ENCODE measurements at places on chromosomes 3 and 15.

DNA sequence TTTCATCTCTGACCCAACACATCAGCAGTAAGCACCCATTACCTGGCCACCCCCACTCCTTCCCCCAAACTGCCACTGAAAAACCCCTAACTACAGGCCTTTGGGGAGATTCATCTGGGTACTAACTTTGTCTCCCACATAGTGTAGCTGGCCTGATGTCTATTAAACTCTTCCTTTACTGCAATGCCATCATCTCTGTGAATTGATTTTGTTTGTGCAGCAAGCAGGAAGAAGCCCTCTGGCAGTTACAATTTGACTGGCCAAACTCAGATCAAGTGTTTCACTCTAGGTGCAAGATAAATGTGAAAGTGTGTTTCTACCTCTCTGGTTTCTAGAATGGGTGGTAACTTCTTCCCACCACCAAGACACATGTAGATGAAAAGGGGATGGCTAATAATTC, 26.7 kb upstream of the OR5K4 start:
- DNase-seq: no peak

- DNase-seq: peak; percentile 89
Measured at GRCh38 chr3:24496529-24497482, 2.2 kb upstream of the THRB start.

DNA sequence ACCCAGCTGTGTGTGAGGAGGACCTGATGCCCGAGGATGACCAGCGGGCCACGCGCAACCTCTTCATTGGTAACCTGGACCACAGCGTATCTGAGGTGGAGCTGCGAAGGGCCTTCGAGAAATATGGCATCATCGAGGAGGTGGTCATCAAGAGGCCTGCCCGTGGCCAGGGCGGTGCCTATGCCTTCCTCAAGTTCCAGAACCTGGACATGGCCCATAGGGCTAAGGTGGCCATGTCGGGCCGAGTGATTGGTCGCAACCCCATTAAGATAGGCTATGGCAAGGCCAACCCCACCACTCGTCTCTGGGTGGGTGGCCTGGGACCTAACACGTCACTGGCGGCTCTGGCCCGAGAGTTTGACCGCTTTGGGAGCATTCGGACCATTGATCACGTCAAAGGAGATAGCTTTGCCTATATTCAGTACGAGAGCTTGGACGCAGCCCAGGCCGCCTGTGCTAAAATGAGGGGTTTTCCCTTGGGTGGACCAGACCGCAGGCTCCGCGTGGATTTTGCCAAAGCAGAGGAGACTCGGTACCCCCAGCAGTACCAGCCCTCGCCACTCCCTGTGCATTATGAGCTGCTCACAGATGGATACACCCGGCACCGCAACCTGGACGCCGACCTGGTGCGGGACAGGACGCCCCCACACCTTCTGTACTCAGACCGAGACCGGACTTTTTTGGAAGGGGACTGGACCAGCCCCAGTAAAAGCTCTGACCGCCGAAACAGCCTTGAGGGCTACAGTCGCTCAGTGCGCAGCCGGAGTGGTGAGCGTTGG, 1.5 kb downstream of the RBM15B start:
- DNase-seq: no peak

DNA sequence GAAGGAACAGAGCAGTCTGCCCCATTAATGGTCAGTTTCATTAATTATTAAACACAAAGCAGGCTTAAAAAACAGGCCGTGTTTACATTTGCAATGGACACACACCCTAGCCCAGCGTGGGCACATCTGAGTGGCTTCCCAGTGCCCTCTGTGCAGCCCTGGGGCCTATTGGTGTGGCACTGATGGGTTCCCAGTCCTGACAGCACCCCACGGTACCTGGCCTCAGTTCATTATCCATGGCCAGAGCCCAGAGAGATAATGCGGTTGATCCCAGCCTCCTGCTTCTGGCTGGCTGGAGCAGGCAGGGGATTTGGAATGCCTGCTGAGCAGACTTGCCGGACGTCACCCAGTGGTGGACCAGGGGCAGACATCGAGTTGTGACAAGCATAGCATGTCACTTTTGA, 110.5 kb upstream of the ABHD17C start:
- DNase-seq: peak; percentile 81

- no peak for DNase-seq
Measured at GRCh38 chr15:66228807-66229735, 24.5 kb downstream of the MEGF11 start.

- no peak for DNase-seq
Measured at GRCh38 chr3:195208183-195208582, 62.8 kb downstream of the XXYLT1 start.

DNA sequence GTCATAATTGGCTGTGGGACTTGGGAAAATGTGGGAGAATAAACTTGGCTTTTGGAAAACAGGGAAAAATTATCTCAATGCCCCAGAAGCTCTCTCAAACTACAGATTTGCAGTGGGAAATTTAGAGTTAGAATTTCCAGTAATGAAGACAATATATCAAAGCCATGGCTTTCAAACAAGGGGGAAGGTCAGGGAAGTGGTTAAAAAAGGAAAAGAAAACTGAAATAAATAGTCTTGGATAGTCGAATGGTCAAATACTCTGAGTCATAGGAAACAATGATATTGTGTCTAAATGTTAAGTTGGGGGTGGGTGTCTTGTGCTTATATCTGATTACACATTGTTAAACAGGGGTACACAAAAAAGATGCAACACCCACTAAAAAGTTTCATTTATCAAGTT, 272.4 kb upstream of the COL8A1 start:
- DNase-seq: no peak

DNA sequence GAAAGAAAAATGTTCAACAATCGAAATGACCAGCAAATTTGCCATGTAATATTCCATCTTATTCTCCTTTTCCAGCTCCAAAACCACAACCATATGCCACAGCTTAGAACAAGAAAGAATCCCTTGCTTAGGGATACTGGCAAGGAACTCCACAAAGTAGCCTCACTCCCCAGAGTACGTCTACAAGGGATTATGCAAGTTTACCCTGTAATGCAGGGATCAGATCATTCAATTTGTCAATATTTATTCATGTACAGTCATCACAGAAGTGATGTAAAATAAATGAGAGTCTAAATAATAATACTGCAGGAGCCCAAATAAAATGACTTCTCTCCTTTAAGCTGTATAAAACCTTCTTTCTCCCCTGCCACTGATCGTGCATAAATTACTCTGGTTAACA, 23.5 kb upstream of the MYO1E start:
- no peak for DNase-seq

DNA sequence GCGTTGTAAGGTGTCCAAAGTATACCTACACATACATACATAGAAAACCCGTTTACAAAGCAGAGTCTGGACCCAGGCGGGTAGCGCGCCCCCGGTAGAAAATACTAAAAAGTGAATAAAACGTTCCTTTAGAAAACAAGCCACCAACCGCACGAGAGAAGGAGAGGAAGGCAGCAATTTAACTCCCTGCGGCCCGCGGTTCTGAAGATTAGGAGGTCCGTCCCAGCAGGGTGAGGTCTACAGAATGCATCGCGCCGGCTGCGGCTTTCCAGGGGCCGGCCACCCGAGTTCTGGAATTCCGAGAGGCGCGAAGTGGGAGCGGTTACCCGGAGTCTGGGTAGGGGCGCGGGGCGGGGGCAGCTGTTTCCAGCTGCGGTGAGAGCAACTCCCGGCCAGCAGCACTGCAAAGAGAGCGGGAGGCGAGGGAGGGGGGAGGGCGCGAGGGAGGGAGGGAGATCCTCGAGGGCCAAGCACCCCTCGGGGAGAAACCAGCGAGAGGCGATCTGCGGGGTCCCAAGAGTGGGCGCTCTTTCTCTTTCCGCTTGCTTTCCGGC, 318.6 kb downstream of the FGF12 start:
- DNase-seq: peak; percentile 21

DNA sequence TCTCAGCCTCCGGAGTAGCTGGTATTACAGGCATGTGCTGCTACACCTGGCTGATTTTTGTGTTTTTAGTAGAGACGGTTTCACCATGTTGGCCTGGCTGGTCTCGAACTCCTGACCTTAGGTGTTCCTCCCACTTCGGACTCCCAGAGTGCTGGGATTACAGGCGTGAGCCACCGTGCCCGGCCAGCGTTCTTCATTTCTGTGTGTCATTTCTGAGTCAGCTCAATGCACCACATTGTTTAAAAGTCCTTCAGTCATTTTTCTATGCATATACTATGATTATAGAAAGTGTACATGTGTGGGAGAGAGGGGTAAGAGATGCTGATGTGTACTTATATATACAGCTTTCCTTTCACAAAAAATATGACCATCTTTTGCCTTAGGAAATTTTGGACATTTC, 2.1 kb downstream of the QTRT2 start:
- DNase-seq: no peak

DNA sequence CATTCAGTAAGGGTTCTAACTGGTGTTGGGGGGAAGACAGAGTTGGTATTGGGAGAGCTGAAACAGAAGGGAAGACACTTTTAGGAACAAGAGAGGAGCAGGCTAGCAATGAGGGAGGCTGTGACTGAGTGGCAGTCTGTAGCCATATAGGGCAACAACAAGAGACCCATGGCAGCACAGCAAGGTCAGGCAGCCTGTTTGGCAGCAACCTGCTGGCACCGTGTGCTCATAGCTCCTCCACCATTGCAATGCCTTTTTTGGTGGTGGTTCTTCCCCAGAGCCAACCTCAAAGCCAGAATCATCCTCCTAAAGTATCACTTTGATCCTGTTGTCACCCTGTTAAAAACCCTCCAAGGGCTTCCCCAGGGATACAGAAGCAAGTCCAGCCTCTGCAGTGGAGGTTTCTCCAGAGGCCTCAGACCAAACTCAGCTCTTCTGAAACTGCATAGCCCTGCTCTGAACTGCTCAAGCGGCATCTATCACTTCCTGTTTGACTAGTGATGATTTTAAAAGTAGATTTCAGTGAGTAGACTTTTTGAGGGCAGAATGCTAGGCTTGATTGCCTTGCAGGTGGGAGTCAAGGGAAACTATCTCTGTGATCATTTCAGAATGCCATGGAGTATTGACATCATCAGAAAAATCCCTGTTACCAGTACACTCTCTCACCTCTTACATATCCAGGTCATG, 176.9 kb downstream of the STAC start:
- DNase-seq: no peak

- no peak for DNase-seq
Measured at GRCh38 chr3:47427866-47428265, 47.0 kb downstream of the PTPN23 start.

- DNase-seq: no peak
Measured at GRCh38 chr3:43013743-43014155, 34.6 kb downstream of the GASK1A start.

GRCh38 chr3:81718311-81718710, 43.1 kb downstream of the GBE1 start:
- DNase-seq: no peak

DNA sequence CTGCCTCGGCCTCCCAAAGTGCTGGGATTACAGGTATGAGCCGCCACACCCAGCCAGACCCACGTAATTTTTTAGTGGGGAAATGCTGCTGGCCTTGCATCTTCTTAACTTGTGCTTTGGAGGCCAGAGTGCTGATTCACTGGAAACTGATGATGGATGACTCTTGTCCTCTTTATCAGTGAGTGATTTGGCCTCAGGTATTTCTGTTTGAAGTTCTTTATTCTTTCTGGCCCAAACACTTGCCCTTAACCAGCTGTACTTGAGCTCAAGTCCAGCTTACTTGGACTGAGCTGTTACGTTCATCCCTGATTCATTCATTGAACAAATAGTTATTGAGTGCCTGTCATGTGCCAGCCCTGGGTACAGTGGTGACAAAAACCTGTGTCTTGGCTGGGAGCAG, 4.2 kb downstream of the PTPN23 start:
- no peak for DNase-seq

DNA sequence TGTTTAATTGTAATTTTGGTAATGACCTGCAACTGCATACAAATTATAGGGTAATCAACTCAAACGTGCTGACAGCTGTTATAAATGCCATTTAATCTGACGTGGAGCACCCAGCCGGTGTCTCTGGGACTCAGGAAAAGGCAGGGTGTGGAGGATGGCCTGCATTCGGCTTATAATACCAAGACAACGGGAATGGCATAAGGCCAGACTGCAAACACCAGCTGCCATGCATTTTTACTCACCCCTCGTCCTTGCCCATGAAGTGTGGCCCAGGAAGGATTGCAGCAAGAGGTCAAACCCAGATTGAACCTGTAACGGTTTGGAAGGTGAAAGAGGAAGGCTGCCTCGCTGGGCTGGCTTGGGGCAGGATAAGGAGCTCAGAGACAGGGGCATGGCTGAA, 96.4 kb downstream of the WNT7A start:
- no peak for DNase-seq

DNA sequence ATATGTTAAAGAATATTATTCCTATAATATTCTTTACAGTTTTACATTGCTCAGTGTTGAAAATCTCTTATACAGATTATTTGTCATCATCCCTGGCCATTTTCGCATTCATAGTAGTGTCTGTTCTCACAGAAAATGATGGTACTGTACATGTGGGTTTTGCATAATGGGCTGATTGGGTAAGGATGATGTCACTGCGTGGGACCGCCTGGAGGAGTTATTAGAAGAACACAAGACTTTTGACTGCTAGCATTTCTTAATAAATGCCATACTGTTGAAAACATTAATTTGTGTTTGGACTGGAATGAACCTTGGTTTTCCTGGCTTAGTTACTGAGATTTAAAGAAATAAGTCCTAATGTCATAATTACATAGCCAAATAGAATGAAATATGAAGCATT, 20.3 kb downstream of the LRCH3 start:
- DNase-seq: no peak

- no peak for DNase-seq
Measured at GRCh38 chr3:154034797-154035330, 86.3 kb upstream of the ARHGEF26 start.

GRCh38 chr15:101250341-101250831, 1.5 kb downstream of the CHSY1 start:
- DNase-seq: no peak

GRCh38 chr3:103794656-103795055, 1359.8 kb downstream of the ZPLD1 start:
- peak; percentile 11 for DNase-seq

DNA sequence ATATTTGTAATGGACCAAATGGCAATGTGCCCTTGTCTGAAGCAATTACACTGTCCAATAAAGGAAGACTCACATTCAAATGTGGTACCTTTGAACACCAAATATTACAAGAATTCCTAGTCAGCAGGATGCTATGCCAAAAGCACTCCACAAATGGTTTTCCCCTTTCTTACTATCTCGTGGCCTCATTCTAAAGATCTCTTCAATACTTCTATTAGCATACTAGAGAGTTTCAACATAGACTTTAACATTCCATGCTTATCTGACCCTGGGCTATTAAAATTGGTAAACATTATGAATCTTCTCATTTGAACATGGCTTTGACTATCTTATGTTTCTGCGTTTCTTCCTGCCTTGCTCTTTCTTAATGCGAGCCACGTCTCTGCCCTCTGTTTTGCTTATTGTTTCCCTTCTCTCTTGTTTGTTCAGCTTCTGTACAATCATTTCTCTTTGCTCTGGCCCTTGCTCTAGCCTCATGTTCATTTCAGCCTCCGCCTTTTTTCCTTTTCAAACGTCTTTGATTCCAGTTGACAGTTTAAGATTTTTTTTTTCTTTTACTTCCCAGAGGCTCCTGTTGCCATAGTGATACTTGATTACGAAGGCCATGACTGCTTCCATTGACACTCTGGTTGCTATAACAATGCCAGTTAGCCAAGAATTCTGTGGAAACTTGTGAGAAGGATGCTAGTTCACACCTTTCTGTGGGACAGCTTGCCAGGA, 49.5 kb upstream of the SLC9A9 start:
- no peak for DNase-seq

Measured in WERI-Rb-1 (cell line).